Stimulated activated CD8-positive, alpha-beta memory T cell treated with anti-CD3 and anti-CD28 coated beads, Interleukin-15, amount 100 ng/mL, for 48 hours (primary cell): ENCODE measurements at places on chromosomes 7 and 10.
A peak's percentile ranks its signal among the peaks of the same experiment; 100 is the strongest.

- no peak for DNase-seq
Observed at GRCh38 chr10:99930731-99931550, 78.8 kb downstream of the DNMBP start.

DNA sequence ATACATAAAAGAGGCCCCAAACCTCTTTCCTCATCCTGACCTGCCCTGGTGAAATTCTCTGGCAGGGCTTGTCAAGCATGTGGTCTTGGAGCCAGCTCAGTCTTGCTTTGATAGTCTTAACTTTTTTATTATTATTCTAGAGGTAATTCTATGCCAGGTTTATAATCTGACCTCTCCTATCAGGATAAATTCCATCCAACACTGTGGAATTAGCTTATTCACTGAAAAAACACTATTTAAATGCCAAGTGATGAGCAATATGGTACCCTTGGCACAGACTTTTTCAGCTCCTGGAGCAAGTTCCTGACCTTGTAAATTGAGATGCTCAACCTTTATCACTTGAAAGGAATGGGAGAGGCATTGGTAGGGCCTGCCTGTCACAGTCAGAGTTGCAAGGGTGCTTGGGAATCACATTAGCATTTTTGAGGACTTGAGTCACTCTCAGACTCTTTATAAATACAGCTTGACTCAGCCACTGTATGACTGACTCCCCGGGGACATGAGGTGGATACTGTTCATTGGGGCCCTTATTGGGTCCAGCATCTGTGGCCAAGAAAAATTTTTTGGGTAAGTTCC lies at the start of gene CPA4:
CPA4 (plus strand) TSS at position 480 of the 576 bp plus-strand sequence; CDS start at position 500, 20 bp downstream.
- DNase-seq = no peak

GRCh38 chr7:26199301-26200037 lies 1.1 kb downstream of the HNRNPA2B1 start:
- DNase-seq = peak; percentile 28

DNA sequence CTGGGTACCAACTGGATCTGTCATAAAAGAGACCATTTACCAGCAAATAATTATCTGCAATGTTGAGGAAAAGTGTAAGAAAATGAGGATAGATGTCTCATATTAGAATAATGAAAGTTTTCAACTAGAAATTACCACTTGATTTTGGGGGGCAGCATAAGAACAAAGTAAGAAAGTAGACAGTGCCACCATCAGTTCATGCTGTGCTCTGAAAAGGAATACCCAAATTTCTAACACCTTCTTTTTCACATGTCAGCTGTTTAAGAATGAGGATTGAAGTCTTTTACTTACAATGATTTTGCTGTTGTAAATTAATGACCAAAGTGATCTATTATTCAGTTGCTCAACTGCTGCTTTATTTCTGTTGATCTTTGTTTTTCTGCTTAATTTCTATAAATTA lies 578.3 kb downstream of the ETV1 start:
- no peak for DNase-seq

GRCh38 chr10:9688711-9689110 lies 1329.0 kb upstream of the CELF2 start:
- no peak for DNase-seq

GRCh38 chr7:105210721-105211205 lies 178.0 kb downstream of the SRPK2 start:
- no peak for DNase-seq

- DNase-seq = no peak
Observed at GRCh38 chr10:113053881-113054280, 103.8 kb downstream of the TCF7L2 start.

DNA sequence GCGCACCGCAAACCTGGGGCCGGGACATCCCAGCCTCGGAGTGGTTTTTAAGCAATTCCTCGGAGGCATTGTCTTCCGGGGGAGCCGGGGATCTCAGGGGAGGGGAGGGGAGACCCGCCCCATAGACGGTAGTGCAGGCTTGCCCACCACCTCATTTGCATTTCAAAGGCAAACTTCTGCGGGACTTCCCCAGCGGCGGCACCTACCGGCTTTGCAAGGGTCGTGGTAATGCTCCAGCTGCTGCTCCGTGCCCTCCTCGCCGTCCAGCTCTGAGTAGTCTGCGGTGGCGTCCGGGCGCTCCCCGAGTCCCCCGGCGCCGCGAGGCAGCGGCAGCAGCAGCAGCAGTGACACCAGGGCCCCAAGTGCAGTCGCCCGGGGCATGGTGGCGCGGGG lies 425 bp downstream of the TLL2 start:
- DNase-seq = peak; percentile 41

- no peak for DNase-seq
Observed at GRCh38 chr7:51029701-51030191, 247.1 kb upstream of the GRB10 start.

DNA sequence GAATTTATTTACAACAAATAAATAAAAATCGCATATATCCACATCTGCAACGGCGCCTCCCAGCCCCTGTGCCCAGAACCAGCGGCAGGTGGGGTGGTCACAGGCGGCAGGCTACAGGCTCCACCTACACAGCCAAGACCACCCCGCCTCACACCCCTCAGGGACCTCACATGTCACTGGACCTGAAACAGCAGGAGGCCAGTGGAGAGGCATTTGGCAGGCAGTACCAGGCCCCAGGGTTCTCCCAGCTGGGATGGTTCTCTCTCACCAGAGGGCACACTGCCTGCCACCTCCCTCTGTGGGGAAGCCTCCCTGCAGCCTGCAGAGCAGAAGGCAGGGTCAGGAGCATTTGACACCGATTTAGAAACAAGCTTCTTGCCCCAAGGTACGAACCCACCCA lies 81.5 kb downstream of the MAD1L1 start:
- DNase-seq = no peak

DNA sequence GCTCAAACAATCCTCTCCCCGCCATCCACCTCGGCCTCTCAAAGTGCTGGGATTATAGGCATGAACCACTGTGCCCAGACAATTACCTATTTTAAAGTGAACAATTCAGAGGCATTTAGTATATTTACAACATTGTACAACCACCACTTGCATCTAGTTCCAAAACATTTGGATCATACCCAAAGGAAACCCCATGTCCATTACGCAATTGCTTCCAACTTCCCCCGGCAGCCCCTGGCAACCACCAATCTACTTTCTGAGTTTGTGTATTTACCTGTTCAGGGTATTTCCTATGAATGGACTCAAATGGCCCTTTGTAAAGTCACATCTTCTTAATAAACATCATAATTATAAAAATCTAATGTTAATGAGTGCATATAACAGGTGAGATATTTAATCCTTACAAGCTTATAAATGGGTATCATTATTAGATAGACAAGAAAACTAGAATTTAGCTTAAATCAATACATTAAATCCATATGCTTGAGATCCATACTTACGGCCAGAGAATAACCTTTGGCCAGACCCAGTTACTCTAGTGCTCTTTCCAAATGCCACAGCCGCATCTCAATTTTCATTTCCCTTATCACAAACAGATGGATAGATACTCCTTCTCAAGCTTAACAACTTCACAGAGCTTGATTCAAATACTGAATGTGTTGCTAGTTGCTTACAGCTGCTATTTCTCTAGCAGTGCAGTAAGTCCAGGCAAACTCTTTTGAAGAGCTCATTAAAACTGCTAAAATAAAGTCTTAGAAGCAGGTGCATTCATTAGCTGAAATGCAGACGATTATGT lies 133.4 kb upstream of the MKLN1 start:
- no peak for DNase-seq

DNA sequence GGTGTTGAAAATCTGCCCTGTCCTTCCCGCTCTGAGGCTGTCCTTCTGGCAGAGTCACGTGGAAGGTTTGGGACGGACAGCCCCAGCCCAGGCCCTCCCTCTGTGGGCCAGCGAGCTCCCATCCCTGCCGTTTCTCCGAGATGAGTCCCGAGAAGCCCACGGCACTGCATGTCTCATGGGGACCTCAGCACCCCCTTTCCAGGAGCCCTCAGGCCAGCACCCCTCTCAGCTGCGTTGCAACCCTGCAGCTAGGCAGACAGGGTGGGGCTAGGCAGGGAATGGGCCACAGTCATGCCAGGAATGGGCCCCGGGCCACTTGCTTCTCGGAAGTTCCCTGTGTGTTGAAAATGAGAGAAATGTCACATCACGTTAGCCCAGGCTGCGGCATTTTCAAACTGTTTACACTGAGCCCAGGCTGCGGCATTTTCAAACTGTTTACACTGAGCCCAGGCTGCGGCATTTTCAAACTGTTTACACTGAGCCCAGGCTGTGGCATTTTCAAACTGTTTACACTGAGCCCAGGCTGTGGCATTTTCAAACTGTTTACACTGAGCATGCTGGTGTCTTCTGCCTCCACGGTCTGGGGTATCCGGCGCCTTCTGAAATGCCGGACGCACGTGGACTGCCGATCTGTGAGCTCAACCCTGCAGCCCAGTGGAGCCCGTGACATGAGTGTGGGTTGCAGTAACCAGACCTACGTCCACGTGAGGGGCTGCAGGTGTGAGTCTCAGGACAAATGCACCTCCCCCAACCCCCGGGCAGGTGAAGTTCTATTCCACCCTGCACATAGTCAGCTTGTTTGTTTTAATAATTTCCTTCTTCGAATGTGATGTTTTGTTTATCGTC lies 42.6 kb downstream of the FAM20C start:
- no peak for DNase-seq

- DNase-seq = no peak
Observed at GRCh38 chr10:31490858-31491504, 172.0 kb downstream of the ZEB1 start.
